ENCODE measurements at places on chromosomes 3 and 15.

DNA sequence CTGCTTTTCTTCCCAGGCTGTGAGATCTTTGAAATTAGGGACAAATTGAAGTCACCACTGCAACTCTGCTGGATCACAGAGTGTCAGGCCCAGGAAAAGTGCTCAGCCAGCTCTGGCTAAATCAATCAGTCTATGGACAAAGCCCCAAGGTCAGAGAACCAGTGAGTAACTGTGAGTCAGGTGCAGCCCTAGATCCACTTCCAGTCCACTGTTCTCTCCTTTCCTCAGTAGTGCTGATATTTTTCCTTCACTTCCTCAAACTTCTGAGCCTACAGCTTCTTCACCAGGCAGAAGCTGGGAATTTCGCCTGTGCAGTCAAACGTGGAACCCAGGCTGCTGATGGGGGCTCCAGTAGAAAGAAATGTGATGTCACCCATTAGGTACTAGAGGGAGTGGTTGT is 75.1 kb upstream of the TRIM42 start:
- no peak for DNase-seq

DNA sequence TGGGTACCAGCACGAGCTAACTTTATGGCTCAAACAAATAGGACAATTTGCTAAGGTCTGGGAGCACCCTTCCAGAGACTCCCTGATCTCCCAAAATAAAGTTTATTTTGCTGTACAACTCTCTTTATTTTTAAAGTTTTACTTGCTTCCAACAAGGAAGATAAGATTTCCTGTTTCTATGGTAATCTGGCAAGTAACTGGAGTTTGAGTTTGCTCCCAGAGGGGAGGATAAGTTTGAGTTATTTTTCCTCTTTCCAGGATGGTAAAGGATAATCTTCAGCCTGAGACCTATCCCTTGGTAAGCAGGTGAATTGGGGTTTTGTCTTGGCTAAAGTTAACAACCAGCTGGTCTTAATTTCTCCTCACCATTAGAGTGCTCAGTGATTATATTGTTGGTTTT is 1019.4 kb upstream of the ALCAM start:
- DNase-seq = no peak

- no peak for DNase-seq
These were observed 104.5 kb downstream of the IL20RB start for GRCh38 chr3:137062250-137062649.

DNA sequence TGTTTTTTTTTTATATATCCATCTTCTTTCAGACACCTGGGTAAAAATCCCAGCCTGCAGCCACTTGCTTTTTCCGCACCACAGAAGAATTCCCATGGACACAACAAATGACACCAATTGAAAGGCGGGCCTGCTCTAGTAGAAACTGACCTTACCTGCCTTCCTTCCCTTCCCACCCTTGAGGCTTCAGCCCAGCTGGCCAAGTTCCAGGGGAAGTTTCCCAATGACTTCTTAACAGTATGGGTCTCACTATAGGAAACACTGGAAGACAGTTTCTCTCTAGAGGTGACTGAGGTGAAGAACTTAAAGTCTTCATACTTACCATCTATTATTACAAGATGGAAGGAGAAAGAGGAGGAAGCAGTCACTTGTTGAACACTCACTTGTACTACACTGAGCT is 714.2 kb upstream of the NR2F2 start:
- DNase-seq = no peak

GRCh38 chr3:186946756-186947375 is 16.5 kb downstream of the ST6GAL1 start:
- DNase-seq = no peak

DNA sequence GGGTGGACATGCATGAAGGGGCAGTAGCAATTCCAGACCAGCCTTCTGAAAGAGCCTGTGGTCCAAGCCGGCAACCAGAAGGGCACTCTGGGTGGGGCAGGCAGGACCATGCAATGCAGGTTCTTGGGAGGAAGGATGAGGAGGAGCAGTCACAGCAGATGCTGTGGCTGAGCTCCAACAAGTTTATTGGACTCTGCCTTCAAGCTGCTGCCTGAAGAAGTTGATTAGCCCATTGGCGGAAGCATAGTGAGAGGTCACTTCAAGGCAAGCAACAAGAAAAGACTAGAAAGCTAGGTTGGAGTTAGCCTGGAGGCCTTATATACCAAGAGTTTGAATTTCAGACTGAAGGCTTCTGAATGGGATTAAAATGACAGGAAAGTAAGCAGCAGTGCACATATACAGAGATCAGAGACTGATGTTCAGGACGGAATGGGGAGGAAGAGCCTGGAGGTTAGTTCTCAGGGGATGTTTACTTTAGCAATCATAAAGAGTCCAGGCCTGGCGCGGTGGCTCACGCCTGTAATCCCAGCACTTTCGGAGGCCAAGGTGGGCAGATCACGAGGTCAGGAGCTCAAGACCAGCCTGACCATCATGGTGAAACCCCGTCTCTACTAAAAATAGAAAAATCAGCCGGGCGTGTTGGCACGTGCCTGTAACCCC is 39.9 kb downstream of the SFMBT1 start:
- no peak for DNase-seq

GRCh38 chr15:89406940-89407607 is 72.5 kb upstream of the POLG start:
- no peak for DNase-seq

GRCh38 chr3:34374521-34374920 is 576.1 kb downstream of the PDCD6IP start:
- DNase-seq = no peak

DNA sequence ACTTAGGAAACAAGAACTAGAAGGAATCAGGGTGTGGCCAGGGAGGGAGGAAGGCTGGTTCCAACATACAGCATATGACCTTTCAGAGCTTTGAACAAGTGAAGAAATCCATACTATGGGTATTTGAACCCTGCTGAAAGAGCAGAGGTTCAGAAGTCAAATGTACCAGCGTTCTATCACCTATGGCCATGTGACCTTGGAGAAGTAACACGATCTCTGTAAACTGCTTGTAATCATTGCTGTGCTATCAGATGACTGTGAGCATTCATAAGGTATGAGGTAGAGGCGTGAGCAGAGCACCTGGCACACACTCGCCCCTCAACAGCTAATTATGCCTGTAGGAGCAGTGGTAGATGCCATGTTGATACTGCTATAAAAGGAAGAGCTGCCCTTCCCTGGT is 55.2 kb downstream of the KLHL6 start:
- DNase-seq = no peak

DNA sequence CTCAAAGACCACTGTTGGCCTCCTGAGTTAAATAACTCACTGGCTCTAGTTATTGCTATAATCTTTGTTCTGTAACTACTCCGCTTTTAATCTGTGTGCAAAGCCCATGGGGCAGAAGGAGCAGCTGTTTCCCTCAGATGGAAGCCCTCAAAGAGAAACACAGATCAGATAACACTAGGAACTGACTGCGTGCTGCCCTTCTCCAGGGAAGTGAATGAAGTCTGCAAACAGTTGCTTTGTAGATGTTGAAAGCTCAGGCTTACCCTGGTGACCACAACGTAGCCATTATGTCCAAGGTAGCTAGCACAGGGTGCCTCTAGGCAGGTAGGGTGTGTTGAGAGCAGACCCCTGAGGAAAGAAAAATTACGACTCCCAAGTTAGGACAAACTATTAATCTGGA is 152.3 kb upstream of the STAC start:
- DNase-seq = no peak

DNA sequence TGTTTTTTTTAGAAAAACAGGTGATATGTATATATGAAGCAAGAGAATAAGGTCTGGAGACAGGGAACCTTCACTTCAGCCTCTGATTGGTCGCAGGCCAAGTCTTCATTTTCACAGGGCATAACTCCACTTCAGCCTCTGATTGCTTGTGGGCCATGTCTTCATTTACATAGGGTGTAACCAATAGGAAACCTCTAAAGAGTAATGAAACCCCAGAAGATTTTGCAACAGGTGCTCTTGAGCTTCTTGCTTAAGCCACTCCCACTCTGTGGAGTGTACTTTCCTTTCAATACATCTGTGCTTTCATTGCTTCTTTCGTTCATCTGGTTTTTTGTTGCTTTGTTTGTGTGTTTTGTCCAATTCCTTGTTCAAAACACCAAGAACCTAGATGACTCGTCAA is 22.6 kb upstream of the SCG3 start:
- no peak for DNase-seq

DNA sequence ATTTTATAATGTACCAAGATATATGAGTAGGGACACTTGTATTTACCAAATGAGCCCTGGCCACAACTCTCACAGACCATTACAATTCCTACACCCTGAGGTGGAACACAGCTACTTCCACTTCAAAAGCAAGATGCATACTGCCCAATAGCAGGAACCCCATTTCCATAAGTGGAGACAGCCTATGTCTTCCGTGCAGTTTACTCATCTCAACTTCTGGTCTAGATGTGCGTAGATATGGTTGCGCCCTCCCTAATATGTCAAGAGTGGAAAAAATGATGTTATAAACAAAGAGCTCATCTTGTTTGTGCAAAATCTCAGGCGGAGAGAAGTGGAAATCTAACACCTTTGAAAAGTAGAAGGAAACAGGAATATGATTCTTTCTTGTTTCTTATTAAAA is 44.6 kb downstream of the RAB27A start:
- DNase-seq = no peak

GRCh38 chr3:8713901-8714759 is 19.5 kb upstream of the CAV3 start:
- DNase-seq = no peak

DNA sequence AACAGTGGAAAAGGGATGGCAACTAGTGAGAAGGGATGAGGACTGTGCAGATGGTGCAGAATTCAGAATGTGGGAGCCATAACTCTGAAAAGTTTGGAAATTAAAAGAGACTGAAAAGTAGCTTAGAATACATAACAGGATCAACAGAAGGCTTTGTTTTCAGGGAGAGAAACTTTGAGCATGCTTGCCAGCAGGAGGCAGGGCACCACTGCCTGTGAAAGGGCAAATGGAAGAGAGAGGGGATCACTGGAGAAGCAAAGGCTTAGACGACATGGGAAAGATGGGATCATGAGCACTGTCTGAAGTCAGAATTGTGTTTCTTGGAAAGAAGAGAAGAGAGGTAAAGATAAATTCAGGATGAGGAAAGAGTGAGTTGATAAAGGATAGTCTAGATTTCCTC is 99.6 kb downstream of the ABI3BP start:
- no peak for DNase-seq

- DNase-seq = no peak
These were observed 246.4 kb upstream of the TLE3 start for GRCh38 chr15:70343961-70344621.

Data from stimulated activated CD4-positive, alpha-beta T cell treated with anti-CD3 and anti-CD28 coated beads, Interleukin-1b, Interleukin-23, amount 100 ng/mL, for 1 hour (primary cell).